CD8-positive, alpha-beta T cell (primary cell): ENCODE measurements at places on chromosomes 2 and 18. TPM values are rescaled to one million over a fixed set of nuclear protein-coding genes. Genes with fewer than 3 reads are reported as not detected.

Gene UPP2
- not detected for total RNA-seq

Gene BMP10
- total RNA-seq, result not detected

- DNase-seq, result no peak
These were observed 1094.7 kb downstream of the BCL11A start for GRCh38 chr2:59458800-59459199.

GRCh38 chr2:26566081-26566375, 75.1 kb downstream of the CIB4 start:
- no peak for DNase-seq

DNA sequence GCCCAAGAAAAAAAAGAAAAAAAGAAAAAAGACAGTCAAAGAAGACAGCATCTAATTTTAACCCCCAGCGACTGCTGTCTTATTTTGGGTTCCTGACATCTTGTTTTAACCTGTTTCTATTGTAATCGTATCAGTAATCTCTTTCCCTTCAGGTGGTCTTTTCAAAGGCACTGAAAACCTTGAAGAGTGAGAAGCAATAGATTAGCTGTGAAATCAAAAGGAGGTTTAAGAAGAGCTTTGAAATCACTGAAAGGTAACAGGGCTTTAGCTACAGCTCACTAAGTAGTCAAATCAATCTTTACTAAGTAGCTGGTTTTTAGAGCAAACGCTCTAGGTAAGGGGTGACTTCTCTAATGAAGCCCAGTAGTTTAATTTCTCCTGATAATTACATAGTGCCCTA, 5.4 kb upstream of the TANC1 start:
- no peak for DNase-seq

DNA sequence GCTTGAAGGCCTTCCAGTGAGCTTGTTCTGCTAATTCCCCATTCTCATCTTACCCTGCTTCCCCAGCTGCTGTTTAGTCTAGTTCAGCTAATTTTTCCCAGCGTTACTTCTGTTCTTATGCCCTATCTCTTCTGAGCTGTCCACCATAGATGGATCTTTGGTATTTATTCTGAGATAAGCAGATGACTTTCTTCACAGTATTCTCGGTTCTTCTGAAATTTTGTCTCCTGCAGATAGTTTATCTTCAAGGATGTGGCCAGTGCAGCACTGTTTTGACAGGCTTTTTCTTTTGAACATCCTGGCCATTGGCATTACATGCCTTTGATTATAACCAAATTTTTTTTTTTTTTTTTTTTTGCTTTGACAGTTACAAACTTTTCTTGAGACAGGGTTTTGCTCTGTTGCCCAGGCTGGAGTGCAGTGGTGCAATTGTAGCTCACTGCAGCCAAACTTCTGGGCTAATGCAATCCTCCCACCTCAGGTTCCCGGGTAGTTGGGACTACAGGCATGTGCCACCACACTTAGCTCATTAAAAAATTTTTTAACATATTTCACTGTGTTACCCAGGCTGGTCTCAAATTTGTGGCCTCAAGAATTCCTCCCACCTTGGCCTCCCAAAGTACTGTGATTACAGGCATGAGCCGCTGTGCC, 134.2 kb downstream of the WDSUB1 start:
- DNase-seq, result no peak

GRCh38 chr2:111231532-111232252, 111.0 kb downstream of the BCL2L11 start:
- no peak for DNase-seq

GRCh38 chr2:218072478-218073024, 3.5 kb downstream of the RUFY4 start:
- no peak for DNase-seq

DNA sequence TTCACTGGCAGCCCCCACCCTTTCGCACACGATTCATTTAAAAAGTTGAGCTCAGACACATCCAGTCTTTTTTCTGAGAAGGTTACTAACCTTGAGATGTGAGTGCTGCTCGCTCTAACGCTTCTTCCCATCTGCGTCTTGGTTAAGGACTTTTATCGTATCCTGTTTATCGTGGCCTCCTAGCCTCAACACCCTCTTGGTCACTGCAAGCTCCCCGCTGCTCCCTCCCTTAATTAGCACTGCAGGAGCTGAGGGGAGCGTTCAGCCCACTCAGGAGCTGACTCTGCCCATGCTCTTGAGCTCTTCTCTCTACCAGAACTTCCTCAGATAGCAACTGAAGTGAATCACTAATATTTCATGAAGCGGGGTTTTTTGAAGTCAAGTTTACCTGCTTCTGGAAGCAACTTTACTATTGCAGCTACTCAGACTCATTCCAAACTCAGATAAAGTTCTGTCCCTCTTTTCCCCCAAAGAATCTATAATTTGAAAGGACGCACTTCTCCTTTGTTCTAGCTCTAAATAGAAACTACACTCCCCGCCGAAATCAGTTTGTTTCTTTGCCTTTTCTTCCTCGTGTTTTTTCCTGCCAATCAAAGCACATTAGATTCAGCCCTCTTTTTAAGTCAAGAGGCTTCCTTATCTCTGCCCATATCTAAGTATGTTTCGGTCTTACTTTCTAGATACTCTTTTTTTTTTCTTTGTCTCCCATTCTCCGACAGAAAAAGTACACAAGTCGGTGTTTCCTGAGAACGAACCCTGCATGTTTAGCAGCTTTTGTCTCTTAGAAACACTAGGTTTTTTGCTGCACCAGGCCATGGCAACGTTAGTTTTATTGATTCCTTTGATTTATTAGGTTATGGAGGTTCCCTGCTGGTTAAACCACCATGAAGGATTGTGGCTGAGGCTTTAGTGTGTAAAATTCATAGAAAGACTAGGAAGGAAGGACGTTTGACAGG, 9.3 kb upstream of the CD226 start:
- no peak for DNase-seq

DNA sequence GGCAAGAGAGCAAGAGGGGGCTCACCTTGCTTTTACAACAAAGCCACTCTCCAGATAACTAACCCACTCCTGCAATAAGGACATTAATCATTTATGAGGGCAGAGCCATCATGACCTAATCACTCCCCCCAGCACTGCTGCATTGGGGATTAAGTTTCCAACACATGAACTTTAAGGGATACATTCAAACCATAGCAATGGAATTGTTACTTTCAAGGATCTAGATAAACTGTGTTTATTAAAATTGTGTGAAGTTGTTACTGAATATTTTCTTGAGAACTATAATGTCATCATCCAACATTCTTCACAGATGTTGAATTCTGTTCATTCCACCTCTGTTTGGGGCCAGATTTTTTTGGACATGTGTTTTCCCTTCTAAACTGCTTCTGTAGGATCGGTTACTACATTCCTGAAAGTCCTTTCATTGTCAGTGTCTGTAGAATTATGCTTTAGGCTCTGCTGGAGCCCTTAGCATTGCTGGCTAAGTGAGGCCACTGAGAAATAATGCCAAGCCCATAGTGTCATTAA, 50.4 kb downstream of the SPATS2L start:
- DNase-seq, result no peak
